Endothelial cell (in vitro differentiated cells): ENCODE measurements at places on chromosomes 4 and X. TPM values are rescaled to one million over a fixed set of nuclear protein-coding genes. Genes with fewer than 3 reads are reported as not detected.
A peak's percentile ranks its signal among the peaks of the same experiment; 100 is the strongest.

TLL1 gene
- 48.0 TPM for total RNA-seq

ATP2B3 gene
- total RNA-seq: 0.10 TPM

- DNase-seq: no peak
Observed at GRCh38 chr4:76546759-76547742, 112.0 kb downstream of the SHROOM3 start.

GRCh38 chr4:32931475-32931874, 2211.3 kb downstream of the PCDH7 start:
- DNase-seq: no peak

- DNase-seq: no peak
Observed at GRCh38 chrX:45400027-45400779, 199.5 kb upstream of the DIPK2B start.

DNA sequence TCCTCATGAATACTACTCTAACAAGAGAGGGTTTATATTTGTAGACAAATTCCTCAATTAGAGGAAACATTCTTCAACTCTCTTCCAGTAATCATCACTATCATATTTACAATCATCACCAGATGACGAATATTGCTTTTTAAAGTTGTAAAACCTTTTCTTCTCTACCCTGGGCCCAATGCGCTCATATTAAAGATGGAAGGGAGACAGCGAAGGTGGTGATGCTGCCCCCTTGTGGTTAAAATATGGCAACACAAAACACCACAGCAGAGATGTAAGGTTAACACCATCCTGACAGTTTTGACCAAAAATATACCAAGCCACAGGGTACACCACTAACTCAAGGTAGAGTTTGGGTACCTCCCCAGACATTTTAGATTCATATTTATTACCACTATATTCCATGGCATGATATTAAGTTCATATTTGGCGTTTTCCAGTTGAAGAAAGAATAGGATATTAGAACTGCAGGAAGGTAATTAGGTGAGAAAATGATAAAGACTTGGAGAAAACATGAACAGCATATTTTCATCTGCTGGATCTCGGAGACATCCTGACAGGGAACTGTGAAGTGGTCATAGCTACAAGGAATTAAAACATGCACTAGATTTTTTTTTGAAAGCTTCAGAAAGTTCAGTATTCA, 72.8 kb downstream of the SLC9A7 start:
- peak; percentile 11 for DNase-seq
